Activated CD4-positive, alpha-beta T cell treated with anti-CD3 and anti-CD28 coated beads for 1 hour (primary cell): ENCODE measurements at places on chromosomes 6 and 20.

- no peak for DNase-seq
Observed at GRCh38 chr6:139853302-139853992, 479.0 kb upstream of the CITED2 start.

GRCh38 chr6:156717542-156717941 is 59.6 kb upstream of the ARID1B start:
- DNase-seq: no peak

DNA sequence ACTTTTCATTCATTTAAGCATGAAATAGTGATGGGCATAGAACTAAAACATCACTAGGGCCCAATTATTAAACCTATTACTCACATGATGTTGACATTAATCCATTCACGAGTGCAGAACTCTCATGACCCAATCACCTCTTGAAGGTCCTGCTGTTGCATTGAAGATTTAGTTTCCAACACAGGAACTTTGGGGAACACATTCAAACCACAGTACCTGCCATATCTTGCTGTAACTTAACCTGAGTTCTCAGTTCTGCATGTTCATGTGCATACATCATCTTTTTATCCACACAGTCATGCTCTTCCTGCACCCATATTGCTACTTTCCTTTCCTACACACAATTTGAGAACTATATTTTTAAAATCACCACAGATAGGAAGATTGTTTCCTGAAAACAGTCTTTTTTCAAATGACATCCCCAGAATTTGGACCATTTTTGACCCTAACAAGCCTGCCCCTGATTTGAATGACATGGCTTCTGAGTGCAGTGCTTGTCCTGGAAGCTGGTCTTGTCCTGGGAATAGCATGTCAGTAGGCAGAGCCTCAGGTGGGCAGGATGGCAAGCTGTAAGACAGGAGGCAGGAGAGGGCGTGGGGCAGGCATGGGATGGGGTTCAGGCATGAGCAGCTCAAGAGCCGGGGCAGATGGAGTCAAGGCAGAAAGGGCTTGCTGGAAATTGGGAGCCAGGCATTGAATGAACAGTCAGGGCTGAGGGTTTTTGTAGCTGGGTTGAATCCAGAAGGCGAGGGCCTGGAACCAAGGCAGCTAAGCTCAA is 49.2 kb upstream of the FOXC1 start:
- DNase-seq: no peak

DNA sequence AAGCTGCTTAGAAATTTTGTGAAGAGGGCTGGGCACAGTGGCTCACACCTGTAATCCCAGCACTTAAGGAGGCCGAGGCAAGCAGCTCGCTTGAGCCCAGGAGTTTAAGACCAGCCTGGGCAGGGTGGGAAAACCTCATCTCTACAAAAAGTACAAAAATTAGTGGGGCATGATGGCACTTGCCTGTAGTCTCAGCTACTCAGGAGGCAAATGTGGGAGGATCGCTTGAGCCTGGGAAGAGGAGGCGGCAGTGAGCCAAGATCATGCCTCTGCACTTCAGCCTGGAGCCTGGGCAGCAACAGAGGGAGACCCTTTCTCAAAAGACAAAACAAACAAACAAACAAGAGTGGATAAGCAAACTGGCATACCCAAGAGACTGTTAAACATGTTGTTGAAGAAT is 308.3 kb upstream of the ADGRB3 start:
- no peak for DNase-seq

DNA sequence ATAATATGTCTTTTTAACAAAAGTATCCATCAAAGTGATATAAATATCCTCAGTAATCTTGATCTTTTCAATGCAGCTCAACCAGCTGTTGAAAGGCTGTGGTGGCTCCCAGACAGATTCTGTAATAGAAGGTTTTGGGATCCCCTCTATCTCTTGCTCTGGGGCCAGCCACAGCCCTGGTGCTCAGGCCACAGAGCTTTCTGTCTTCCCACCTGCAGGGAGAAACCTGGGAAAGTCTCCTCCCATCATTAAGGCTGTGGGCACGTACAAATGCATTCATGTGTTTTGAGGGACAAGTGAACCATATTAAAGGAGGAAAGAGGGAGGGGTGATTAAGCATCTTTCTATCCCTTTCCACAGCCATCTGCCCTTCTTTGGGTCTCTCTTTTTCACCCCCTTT is 183.1 kb downstream of the PRDM13 start:
- DNase-seq: no peak

DNA sequence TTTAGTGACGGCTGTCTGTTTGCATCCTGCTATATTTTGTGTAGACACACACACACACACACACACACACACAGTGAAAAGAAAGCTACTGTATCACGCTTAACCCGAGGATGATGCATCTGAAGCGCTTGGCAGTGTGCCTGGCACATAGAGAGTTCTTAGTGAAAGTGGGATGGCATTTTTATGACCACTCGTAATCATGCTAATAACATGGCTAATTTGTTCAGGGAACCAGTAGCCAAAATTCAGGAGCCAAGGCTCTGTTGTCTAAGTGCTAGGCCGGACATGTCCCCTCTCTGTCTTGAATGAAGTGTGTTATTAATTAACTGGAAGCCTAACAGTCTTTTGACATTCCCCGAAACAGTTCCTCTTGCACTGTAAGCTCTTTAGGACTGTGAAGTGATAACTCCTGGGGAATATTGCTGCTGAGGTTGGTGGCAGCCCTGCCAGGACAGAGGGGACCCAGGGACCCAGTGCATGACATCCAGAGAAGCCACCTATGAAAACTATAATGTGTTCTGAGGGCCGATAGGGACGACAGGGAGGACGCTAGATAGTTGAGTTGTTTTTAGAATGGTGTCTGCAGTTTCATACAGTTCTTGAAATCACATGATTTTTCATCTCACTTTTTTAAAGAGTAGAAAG is 45.0 kb upstream of the IRF4 start:
- no peak for DNase-seq

- DNase-seq: no peak
Observed at GRCh38 chr6:4466769-4467480, 309.3 kb upstream of the CDYL start.

DNA sequence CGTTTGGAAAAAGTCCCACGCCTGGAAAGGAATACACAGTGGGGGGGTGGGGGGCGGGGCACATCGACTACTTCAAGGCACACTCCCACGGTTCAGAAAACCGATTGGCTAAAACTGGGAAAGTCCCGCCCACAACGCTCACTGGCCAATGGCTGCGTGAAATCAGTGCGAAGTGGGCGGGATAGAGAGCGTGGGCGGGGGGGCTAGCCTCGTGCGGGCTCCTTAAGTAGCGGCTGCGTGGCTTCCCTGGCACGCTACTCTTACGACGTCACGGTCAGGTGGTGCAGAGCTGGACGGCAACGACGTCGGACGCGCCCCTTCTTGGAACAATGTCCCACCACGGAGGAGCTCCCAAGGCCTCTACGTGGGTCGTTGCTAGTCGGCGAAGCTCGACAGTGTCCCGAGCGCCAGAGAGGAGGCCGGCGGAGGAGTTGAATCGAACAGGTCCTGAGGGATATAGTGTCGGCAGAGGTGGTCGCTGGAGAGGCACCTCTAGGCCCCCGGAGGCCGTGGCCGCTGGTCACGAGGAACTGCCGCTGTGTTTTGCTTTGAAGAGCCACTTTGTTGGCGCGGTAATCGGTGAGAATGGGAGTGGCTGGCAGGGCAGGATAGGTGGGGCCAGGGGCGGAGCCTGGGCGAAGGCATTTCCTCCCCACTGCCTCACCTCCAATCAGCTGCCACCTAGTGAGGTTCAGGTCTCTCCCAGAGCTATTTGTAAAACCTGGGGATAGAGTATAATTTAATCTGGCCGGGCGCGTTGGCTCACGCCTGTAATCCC is at the start of gene DDX43:
TSS of gene DDX43 (plus strand) at position 252 of the 778 bp plus-strand sequence. CDS start at position 330, 78 bp downstream.
- peak; percentile 37 for DNase-seq

- no peak for DNase-seq
Observed at GRCh38 chr20:33654680-33655161, 7.4 kb upstream of the C20orf144 start.

- peak; percentile 71 for DNase-seq
Observed at GRCh38 chr20:63580796-63581461, 6.9 kb upstream of the HELZ2 start.

DNA sequence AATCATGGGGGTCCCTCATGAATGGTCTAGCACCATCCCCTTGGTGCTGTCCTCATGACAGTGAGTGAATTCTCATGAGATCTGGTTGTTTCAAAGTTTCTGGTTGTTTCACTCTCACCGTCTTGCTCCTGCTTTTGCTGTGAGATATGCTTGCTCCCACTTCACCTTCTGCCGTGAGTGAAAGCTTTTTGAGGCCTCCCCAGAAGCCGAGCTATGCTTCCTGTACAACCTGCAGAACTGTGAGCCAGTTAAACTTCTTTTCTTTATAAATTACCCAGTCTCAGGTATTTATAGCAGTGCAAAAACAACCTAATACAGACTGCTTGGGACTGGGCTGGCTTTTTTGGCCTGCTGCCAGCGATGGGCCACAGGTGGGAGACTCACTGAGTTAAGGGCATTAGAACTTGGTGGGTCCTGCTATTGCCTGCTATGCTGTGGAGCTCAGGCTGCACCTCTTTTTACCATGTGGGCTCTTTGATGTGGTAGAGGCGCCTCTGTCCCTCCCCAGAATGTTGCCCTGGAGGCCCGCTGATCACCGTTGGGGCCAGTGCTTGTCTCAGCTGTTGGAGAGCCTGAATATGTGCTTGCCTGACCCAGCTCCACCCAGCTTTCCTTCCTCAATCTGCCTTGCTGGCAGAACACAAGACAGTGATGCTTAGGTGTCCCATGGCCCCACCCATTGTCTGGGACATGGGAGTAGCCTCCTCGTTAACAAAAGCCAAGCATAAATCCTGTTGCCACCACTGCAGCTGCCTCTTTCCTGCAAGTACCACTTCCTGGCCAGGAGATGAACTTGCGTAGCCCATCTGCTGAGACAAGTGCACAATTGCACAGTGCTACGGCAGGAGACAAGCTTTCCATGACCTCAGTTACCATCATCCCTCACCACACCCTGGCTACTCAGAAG is 47.1 kb downstream of the IGF2R start:
- DNase-seq: no peak

DNA sequence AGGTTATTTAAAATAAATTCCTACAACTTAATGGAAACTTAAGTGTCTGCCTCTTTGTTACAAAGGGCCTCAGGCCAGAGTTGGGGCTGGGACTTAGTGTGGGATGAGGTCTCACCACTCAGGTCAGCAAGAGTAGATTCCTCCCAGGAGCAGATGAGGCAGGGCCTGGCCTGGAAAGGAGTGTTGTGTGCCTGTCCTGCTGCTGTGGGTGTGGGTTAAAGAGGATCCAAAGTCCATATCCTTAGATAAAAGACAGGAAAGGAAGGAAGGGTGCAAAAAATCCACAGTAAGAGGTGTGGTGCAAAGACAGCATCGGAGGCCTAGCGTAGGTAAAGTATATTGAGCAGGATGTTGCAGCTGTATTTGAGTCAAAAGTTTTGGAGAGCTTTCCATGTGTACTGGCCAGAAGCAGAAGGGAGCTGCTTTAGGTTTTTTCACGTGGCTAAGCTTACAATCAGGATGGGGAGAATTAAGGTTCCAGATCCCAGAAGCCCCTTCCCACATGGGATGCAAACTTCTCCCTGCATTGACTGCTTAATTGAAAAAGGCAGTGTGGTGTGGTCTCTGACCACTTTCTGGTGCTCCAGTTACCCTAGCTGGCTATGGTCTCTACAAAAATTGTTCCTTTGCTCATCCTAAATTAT is 12.8 kb upstream of the PLCG1 start:
- DNase-seq: no peak

DNA sequence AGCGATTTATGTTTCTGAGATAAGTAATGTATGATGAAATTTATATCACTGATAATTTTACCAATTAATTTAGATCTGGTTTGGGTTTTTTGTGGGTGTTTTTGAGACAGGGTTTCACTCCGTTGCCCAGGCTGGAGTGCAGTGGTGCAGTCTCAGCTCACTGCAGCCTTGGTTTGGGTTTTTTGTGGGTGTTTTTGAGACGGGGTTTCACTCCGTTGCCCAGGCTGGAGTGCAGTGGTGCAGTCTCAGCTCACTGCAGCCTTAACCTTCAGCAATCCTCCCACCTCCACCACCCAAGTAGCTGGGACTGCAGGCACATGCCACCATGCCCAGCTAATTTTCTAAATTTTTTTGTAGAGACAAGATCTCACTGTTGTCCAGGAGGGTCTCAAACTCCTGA is 13.0 kb downstream of the MRS2 start:
- no peak for DNase-seq

- DNase-seq: no peak
Observed at GRCh38 chr6:152748843-152749242, 1.8 kb upstream of the VIP start.
